ENCODE measurements at places on chromosomes 2 and 18.

GRCh38 chr2:24438106-24438505 lies 52.9 kb upstream of the NCOA1 start:
- no peak for ATAC-seq

DNA sequence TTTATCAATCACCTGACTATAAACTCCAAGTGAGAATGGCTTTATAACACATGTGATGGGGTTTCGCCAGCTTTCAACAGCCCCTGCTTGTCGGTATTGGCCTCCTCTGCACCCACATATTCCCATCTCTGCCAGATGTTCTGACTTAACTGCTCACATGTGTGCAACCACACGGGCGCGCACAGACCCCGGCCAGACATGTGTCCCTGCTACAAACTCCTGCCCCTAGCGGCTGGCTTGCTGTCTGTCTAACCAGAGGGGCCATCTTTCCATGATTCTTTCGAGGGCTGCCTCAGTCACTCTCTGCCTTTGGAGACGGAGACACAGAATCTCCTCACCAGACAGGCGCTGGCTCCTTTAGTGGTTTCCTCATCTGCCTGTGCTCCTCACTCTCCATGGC lies 15.3 kb downstream of the STON1 start:
- ATAC-seq, result peak; percentile 49

DNA sequence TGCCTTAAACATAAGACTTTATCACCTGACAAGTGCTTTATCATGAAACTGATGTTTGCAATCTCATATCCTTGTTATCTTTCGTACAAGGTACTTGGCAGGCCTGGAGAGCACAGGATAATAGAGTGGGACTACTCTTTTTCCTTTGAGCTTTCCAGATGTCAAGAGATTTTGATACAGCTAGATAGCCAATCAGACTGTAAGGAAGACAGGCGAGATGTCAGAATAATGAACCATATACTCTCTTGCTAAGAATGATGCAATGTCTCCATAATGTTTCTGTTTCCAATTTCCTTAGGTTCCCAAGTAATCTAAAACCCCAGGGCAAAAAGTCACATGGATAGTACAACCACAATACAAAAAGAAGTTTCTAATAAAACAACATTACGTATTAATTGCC lies 313.1 kb downstream of the PDE11A start:
- ATAC-seq, result no peak

GRCh38 chr18:42053188-42053781 lies 98.3 kb downstream of the PIK3C3 start:
- peak; percentile 75 for ATAC-seq

GRCh38 chr2:179985163-179985820 lies 21.8 kb downstream of the CWC22 start:
- ATAC-seq, result no peak

DNA sequence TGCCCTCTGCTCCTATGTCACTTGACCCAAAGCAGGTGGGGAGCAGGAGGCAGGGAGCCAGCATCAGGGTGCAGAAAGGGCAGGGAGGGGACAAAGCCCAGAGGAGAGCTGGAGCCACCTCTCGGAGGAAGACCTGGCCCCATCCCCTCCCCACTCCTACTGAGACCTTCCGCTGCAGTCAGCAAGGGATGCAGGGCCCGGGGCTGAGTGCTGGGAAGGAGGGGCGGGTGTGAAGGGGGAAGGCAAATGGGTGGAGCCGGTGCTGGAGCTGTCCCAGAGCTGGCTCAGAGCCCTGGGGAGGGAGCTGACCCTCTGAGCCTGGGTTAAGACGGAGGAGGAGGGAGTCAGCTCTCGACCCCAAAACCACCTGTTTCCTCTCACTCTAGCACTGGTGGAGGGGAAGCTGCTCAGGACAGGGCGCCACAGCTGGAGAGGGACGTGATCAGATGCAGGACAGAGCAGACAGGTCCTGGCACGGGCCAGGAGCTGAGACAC lies 33.8 kb downstream of the HS1BP3 start:
- no peak for ATAC-seq

DNA sequence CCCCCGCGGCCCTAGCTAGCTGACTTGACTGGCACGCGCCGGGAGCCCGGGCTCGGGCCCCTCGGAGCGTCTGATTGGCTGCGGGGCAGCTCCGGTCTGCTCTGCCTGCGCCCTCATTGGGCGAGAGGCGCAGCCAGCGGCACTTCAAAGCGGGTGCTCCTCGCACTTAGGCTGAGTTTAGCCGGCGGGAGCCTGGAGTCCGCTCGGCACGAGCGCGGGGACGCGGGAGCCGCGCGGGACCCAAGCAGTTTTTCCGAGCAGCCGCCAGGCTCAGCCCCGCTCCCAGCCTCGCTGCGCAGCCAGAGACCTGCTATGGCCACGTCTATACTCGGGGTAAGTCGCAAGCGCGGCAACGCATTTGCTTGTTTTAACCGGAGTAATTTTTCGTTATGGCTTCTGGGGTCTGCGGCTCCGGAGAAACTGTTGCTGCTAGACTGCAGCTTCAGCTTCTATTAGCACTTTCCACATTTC lies at the start of gene SP9:
Gene SP9 (plus strand): TSS at position 174 of the 471 bp plus-strand sequence. CDS start 139 bp downstream, at position 313.
- peak; percentile 19 for ATAC-seq

GRCh38 chr2:171436307-171436706 lies 2.3 kb downstream of the DCAF17 start:
- ATAC-seq, result no peak

GRCh38 chr2:110802208-110802932 lies 70.0 kb downstream of the ACOXL start:
- ATAC-seq, result no peak

GRCh38 chr2:206084439-206084869 lies 1.5 kb downstream of the INO80D start:
- peak; percentile 21 for ATAC-seq

GRCh38 chr2:24711865-24712264 lies 81.3 kb downstream of the PTRHD1 start:
- ATAC-seq, result no peak

GRCh38 chr2:44077942-44078511 lies 82.2 kb upstream of the LRPPRC start:
- no peak for ATAC-seq

DNA sequence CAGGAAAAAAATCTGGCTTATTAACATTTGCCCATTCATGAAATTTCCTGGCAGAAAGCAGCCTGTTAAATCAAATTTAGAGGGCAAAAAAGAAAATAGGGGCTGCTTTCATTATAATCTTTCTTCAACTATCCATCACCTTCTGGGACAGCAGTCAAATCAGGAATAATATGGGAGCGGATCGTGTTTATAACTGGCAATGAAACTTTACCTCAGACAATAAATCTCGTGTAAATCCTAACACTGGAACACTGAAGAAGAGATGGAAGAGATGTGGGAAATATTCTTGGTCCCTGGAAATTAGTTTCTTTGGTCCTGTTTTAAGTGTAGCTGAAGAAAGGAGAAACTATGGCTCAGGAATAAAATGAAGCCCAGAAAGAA lies 77.5 kb upstream of the SERTAD2 start:
- no peak for ATAC-seq

GRCh38 chr2:105775809-105776559 lies 31.3 kb downstream of the NCK2 start:
- peak; percentile 14 for ATAC-seq

GRCh38 chr2:174254267-174254666 lies 5.9 kb upstream of the OLA1 start:
- no peak for ATAC-seq

All from esophagus mucosa (tissue), 1 donor.